Aorta (tissue), 5 donors: ENCODE measurements at places on chromosomes 12 and 14.

DNA sequence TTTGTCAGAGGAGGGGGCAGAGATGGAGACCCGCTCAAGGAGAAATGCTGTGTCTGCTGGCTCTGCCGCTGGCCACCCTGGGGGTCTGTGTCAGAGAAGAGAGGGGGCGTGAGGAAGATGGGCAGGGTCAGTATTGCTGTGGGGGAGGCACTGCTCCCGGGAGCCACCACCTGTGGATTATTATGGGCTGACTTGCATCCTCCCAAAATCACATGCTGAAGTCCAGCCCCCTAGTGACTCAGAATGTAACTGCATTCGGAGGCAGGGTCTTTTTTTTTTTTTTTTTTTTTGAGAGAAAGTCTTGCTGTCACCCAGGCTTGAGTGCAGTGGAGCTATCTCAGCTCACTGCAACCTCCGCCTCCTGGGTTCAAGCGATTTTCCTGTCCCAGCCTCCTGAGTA lies 12.3 kb downstream of the ABCD4 start:
- no peak for DNase-seq

- DNase-seq: no peak
Observed at GRCh38 chr12:102953221-102953620, 4.3 kb upstream of the ASCL1 start.

DNA sequence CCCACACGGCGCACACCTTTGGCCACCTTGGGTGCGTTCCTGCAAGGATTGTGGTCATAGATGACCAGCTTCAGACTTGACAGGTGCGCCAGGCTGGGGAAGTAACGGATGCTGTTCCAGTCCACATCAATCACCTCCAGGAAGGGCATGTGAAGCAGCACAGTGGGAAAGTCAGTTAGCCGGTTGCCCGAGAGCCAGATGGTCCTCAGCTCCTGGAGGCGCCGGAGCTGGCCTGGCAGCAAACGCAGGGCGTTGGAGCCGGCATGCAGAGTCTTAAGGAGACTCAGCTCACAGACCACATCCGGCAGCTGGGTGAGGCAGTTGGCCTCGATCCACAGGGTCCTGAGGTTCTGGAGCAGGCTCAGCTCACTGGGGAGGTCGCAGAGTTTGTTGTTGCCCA lies 581 bp downstream of the LRRC10 start:
- DNase-seq: no peak

DNA sequence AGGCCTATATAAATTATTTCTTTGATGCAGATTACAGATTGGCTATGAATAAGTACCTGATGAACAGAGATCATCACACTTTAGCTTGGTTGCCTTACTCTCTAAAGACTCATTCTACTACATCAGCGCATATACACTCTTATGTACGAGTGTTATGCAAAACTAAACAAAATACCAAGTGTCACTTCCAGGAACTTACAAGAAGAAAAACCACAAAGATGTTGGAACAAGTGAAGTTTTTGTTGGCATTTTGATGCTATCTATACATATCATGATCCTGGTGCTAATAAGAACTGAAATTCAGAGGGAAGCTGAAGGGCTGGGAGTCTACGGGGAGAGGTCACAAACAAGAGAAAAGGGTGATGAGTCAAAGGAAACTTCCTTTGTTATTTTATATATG lies 47.9 kb upstream of the CERS5 start:
- DNase-seq: no peak

- DNase-seq: no peak
Observed at GRCh38 chr12:20364501-20364900, 3.8 kb upstream of the PDE3A start.

- no peak for DNase-seq
Observed at GRCh38 chr12:6902448-6902847, 2.2 kb upstream of the LRRC23 start.

- DNase-seq: no peak
Observed at GRCh38 chr14:94282991-94283723, 9.9 kb downstream of the SERPINA10 start.

- DNase-seq: no peak
Observed at GRCh38 chr12:13454991-13455777, 258.7 kb downstream of the EMP1 start.

- DNase-seq: no peak
Observed at GRCh38 chr14:56522403-56522802, 57.2 kb upstream of the TMEM260 start.
